ENCODE measurements at places on chromosomes 4 and X. TPM values are rescaled to one million over a fixed set of nuclear protein-coding genes. Genes with fewer than 3 reads are reported as not detected.

GRCh38 chr4:13704035-13704434, 76.5 kb upstream of the BOD1L1 start:
- H3K4me3 ChIP-seq = no peak overlapping the region
- no peak for DNase-seq
- no peak overlapping the region for H3K27ac ChIP-seq
- H3K4me1 ChIP-seq = peaks cover 27% of the 10 kb centered on the region
- H3K27me3 ChIP-seq = peaks cover 1% of the 10 kb centered on the region

The IL2 gene
- total RNA-seq = not detected

The PPARGC1A gene
- 3.7 TPM for total RNA-seq

GRCh38 chrX:97027384-97027922, 143.7 kb downstream of the RPA4 start:
- H3K27me3 ChIP-seq = no peaks in the 10 kb centered on the region
- DNase-seq = no peak
- peaks cover 8% of the 10 kb centered on the region for H3K4me1 ChIP-seq

DNA sequence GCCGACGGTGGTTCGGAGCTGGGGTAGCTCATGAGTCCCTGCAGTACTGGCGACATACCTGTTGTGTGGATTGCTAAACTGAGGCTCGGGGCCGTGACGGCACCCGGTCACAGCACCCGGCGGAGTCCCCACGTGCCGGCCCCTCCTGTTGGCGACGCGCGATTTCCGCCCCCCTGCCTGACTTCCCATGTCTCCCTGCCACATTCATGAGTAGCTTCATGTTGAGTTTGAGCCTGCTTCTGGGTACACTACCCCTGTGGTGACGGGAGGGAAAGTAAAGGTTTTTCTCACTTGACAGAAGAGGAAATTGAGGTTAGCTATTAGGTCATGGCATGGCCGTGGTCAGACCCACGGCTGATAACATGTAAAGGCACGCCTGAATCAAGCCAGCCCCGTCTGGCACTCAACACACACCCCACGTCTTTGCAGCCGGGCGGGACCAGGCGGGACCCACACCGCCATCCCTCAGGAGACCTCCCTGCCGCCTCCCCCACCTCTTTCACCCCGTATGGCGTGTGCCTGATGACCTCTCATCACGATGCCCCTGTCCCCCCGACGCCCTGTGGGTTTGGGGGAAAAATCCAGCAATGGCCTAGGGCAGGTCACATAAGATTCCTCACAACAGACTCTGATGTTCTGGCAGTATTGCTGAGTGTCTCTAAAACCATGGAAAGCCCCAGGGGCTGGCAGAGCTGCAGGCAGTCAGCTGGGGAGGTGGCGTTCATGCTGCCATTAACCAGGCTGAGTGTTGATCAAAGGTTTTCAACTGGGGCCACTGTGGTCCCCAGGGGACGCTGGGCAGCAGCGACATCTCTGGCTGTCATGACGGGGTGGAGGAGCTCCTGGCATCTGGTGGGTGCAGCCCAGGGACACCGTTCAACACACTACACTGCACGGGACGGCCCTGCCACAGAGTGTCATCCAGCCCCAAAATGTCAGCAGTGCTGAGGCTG, 29.2 kb downstream of the P2RY8 start:
- no peaks in the 10 kb centered on the region for H3K4me1 ChIP-seq
- no peak overlapping the region for H3K27ac ChIP-seq
- no peaks in the 10 kb centered on the region for H3K27me3 ChIP-seq
- no peak overlapping the region for H3K4me3 ChIP-seq

DNA sequence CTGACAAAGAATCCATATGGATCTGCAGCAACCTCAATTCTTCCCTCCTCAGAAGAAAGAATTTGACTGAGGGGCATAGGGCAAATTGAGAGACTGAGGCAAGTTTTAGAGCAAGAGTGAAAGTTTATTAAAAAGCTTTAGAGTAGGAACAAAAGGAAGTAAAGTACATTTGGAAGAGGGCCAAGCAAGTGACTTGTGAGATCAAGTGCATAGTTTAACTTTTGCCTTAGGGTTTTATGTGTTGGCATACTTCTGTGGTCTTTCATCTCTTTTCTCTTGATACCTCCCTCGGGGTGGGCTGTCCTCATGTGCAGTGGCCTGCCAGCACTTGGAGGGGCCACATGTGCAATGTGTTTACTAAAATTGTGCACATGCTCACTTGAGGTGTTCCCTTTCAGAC, 98.0 kb upstream of the MAGEB16 start:
- H3K4me1 ChIP-seq = peaks cover 18% of the 10 kb centered on the region
- no peaks in the 10 kb centered on the region for H3K36me3 ChIP-seq
- no peaks in the 10 kb centered on the region for H3K27me3 ChIP-seq
- peak overlapping the region; percentile 43 for H3K27ac ChIP-seq

DNA sequence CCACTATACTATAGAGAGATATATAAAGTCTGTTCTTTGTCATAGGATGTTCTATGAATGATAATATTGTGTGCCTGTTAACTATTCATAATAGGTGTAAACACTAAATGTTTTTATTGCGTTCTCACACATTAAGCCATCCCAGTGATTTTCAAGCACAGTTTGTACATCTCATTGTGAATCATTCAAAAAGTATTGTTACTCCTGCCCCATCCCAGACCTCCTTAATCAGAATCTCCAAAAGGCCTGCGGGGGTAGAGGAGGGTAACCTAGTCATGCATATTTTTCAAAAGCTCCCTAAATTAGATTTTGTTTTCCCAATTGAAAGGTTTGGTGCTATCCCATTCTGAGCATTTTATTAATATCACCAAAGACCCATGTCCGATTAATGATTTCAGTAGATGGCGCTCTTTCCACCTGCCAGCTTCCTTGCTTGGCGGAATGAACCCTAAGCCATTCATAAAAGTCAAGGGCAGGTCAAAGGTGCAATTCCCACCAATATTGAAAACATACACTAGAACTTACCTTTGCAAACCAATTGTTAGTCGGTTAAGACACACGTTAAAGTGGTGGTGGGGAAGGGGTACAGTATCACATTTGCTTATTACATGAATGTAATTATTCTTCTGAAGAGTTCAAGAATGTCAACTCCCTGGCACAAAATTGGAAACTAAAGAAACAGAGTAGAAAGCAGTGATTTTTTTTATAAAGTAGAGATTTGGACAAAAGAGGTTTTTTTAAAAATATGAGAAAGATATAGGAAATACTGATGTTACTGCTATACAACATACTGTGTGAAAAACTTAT, 5.8 kb upstream of the TET2 start:
- no peak for DNase-seq
- no peak overlapping the region for H3K27ac ChIP-seq
- peaks cover 3% of the 10 kb centered on the region for H3K27me3 ChIP-seq
- no peaks in the 10 kb centered on the region for H3K36me3 ChIP-seq
- peaks cover 19% of the 10 kb centered on the region for H3K4me1 ChIP-seq
- H3K4me3 ChIP-seq = no peak overlapping the region

DNA sequence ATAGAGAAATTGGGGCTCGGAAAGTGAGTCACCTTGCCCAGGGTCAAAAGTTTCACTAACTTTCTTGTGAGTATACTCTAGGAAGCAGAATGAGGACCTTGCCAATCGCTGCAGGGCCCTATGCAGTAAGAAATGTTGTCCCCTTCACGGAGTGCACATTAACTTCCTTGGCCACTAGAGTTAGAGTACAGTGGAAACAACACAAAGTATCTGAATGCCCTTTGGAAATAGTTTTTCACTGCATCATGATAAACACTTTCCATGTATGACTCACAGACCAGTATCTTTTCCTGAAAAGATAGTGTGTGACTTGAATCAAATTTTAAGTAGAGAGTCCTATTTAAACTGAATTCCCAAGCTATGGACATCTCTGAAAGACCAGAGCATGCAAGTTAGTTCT, 45.5 kb upstream of the STK26 start:
- H3K27ac ChIP-seq = no peak overlapping the region
- H3K4me1 ChIP-seq = peaks cover 17% of the 10 kb centered on the region
- H3K27me3 ChIP-seq = no peaks in the 10 kb centered on the region
- no peak overlapping the region for H3K4me3 ChIP-seq

- no peaks in the 10 kb centered on the region for H3K27me3 ChIP-seq
- H3K4me1 ChIP-seq = peaks cover 16% of the 10 kb centered on the region
- no peak for DNase-seq
Measured at GRCh38 chrX:24985120-24985519, 30.6 kb downstream of the ARX start.

The NLGN4X gene
- 23.5 TPM for total RNA-seq

GRCh38 chr4:54745031-54745770, 87.4 kb downstream of the KIT start:
- no peak overlapping the region for H3K27ac ChIP-seq
- no peak for DNase-seq
- H3K36me3 ChIP-seq = peaks cover 4% of the 10 kb centered on the region
- no peaks in the 10 kb centered on the region for H3K27me3 ChIP-seq

The NPY2R gene
- total RNA-seq = not detected

- no peaks in the 10 kb centered on the region for H3K27me3 ChIP-seq
- DNase-seq = no peak
- no peaks in the 10 kb centered on the region for H3K36me3 ChIP-seq
- H3K27ac ChIP-seq = peak overlapping the region; percentile 71
Measured at GRCh38 chr4:38162240-38162784, 202.1 kb downstream of the PTTG2 start.

The DUSP9 gene
- 4.2 TPM for total RNA-seq

The OCRL gene
- 46.7 TPM for total RNA-seq

DNA sequence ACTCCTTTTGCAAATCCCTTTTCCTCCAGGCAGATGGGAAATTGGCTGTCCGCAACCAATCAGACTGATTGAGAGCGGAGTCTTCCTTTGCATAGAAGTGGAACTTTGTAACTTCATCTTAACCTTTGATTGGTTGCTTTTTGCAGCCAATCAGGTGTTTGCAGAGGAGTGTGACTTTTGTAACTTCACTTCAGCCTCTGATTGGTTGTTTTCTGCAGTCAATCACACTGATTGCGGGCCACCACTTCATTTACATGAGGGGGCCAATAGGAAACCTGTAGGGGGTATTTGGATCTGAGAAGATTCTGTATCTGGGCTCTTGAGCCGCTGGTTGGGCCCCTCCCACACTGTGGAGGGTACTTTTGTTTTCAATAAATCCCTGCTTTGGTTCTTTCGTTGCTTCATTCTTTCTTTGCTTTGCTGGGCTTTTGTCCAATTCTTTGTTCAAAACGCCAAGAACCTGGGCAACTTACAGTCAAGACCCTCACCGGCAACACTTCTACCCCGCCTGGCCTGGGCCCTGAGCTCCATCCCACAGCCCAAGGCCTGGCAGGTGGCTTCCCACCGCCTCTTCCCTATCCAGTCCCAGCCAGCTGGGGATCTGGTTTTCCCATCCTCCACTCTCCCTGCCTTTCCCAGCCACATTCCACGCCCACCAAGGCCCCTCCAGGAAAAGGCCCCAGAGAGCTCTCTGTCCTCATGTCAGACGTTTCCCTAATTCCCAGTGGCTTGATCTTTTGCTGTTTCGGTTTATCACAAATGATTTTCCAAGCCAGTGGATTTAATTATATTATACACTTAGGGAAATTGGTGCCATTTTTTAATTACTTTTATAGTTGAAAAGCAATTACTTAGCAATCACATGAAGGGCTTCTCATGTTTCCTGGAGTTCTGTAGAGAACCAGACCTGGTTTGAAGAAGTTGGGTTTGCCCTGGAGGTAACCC, 110.2 kb upstream of the STX18 start:
- peaks cover 14% of the 10 kb centered on the region for H3K4me1 ChIP-seq
- DNase-seq = no peak
- H3K36me3 ChIP-seq = peaks cover 13% of the 10 kb centered on the region
- no peak overlapping the region for H3K4me3 ChIP-seq
- H3K27me3 ChIP-seq = no peaks in the 10 kb centered on the region
- no peak overlapping the region for H3K27ac ChIP-seq
